GM10248 (cell line): ENCODE measurements at places on chromosomes 1 and 21.

- DNase-seq = no peak
Measured at GRCh38 chr1:155967341-155968050, 10.9 kb downstream of the ARHGEF2 start.

DNA sequence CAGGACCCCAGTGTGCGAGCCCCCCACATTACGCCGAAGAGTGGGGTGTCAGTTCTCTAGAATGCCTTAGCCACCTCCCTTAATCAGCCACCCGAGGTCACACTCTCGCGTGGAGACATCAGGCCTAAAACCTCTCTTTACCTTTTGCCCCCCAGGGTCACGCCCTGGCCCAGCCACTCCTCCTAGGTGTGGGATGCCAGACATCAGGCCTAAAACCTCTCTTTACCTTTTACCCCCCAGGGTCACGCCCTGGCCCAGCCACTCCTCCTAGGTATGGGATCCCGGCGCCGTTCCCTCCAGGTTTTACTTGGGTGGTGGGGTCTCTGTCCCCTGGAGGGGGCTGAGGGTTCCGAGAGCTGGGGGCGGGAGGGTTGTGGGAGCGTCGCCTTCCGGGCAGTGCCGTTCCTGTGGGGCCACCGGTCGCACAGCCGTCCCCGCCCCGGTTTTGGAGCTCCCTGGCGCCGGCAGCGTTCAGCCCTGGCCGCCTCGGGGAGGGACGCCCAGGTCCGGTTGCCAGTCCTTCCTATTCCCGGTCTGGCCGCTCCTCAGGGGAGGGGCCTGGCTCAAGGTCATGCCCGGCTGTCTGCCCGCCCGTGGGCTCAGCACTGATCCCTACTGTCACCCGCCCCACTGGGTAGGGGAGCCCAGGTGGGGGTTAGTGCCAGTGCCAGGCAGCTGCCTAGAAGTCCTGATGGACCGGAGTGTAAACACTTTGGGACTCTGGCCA is 882 bp downstream of the VPS13D start:
- DNase-seq = peak; percentile 49

DNA sequence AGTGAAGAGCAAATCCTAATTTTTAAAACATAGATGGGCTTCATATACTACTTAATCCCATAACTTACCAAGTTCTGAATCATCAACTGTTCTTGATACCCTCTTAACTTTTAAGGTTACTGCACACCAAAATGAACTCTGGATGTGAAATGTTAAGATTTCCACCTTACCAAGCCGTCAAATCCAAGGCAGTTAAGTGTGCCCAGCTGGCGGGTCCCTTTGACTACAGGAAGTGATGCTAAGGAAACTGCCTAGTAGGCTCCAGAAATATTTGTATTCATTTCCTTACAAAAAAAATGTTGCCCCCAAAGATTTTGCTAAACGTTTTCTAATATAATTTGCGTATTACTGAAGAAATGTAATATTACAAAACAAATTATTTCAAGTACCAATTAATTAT is 10.7 kb downstream of the NRIP1 start:
- no peak for DNase-seq

GRCh38 chr1:147586414-147586813 is 45.1 kb downstream of the BCL9 start:
- no peak for DNase-seq
